ENCODE measurements at places on chromosomes 5 and 9. TPM values are rescaled to one million over a fixed set of nuclear protein-coding genes. Genes with fewer than 3 reads are reported as not detected.

NXNL2 gene
- 0.41 TPM for total RNA-seq

ARL15 gene
- 123 TPM for total RNA-seq

DOLK gene
- total RNA-seq: 18.3 TPM

SPATA31D4 gene
- not detected for total RNA-seq

LRRC19 gene
- not detected for total RNA-seq

TLX3 gene
- total RNA-seq: not detected

FAM200C gene
- total RNA-seq: 33.8 TPM

CDKN2B gene
- total RNA-seq: under 0.01 TPM

UGCG gene
- total RNA-seq: 83.2 TPM

TEX48 gene
- total RNA-seq: not detected

EQTN gene
- total RNA-seq: 1.6 TPM

NPR3 gene
- 19.2 TPM for total RNA-seq

SLC27A6 gene
- total RNA-seq: 2.0 TPM

PLAC8L1 gene
- total RNA-seq: 0.82 TPM

CDKN2A gene
- under 0.01 TPM for total RNA-seq

BTNL9 gene
- total RNA-seq: 2.9 TPM

FCN2 gene
- not detected for total RNA-seq

CMYA5 gene
- 0.82 TPM for total RNA-seq

NADK2 gene
- 85.2 TPM for total RNA-seq

LCN1 gene
- total RNA-seq: not detected

OCLN gene
- total RNA-seq: 3.7 TPM

PPP2R2B gene
- 136 TPM for total RNA-seq
